ENCODE measurements at places on chromosomes 11 and 22.

DNA sequence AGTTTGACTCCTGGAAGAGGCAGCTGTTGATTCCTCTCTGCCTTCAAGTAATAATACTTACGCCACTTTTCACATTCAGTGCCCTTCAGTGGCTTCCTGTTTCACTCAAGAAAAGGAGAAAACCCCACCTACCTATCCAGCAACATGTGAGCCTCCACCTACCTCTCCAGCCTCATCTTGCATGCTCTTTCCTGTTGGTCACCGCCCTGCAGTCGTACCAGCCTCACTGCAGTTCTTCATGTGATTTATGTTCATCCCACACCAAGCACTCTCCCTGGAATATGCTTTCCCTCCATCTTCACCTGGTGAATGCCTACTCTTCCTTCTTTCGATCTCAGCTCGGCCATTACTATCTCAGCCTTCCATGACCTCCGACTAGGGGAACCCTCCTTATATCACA, 21.8 kb upstream of the YWHAH start:
- no peak for DNase-seq

GRCh38 chr11:79179087-79179486, 261.7 kb downstream of the TENM4 start:
- no peak for DNase-seq

GRCh38 chr22:31081963-31082605, 966 bp downstream of the SMTN start:
- DNase-seq: no peak

GRCh38 chr11:26891501-26891900, 102.4 kb upstream of the FIBIN start:
- no peak for DNase-seq

DNA sequence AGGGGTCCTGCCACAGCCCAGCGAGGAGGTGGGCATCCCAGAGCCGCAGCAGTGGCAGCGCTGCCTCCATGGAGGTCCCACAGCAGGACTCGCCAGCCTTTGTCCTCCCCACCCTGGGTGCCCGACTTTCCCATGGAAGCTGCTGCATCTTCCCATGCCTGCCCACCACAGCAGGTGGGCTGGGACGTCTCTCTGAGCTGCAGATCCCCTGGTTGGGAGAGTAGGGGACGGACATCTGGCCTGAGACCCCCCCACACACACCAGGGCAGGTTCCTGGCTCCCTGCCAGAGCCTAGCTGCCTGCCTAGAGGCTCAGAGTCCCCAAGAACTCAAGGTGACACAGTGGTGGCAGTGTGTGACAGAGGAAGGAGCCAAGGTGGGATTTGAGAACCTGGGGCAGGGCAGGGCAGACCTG, 21.5 kb upstream of the PRR5 start:
- no peak for DNase-seq

DNA sequence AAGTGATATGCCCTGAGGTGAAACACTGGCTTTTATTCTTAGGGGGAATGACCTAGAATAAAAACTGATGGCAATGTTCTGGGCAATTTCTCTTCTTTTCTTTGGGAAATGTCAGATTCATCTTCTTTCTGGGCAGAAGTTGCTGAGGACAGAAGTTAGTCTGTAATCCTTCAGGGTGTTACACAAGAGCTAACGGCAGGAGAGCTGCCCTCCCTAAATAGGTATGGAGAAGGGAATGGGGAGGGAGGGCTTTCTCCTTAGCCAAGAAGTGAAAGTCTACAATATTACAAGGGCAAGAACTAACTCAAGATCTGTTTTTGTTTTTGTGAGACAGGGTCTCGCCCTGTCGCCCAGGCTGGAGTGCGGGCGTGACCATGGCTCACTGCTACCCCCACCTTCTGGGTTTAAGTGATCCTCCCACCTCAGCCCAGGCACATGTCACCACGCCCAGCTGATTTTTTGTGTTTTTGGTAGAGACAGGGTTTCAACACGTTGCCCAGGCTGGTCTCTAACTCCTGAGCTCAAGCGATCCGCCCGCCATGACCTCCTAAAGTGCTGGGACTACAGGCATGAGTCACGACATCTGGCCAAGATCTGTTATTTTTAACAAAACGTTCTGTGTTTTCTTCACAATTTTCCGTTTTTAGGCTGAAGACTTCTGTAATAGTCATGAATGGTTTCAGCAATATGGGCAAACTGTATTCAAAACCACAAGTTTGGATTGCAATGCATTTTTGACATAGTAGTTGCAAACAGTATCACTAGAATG, 7.2 kb downstream of the PIWIL4 start:
- no peak for DNase-seq

- DNase-seq: no peak
Measured at GRCh38 chr11:13784441-13784840, 116.0 kb downstream of the FAR1 start.

- DNase-seq: no peak
Measured at GRCh38 chr22:46638601-46639431, 18.6 kb downstream of the GRAMD4 start.

GRCh38 chr11:7081441-7081840, 7.4 kb upstream of the RBMXL2 start:
- DNase-seq: no peak

GRCh38 chr11:101686514-101686913, 102.7 kb upstream of the TRPC6 start:
- no peak for DNase-seq

GRCh38 chr11:84607975-84608836, 1018.9 kb downstream of the DLG2 start:
- no peak for DNase-seq

GRCh38 chr11:46356924-46357482, 9.7 kb downstream of the DGKZ start:
- no peak for DNase-seq

GRCh38 chr11:129323896-129324502, 51.6 kb upstream of the BARX2 start:
- no peak for DNase-seq

DNA sequence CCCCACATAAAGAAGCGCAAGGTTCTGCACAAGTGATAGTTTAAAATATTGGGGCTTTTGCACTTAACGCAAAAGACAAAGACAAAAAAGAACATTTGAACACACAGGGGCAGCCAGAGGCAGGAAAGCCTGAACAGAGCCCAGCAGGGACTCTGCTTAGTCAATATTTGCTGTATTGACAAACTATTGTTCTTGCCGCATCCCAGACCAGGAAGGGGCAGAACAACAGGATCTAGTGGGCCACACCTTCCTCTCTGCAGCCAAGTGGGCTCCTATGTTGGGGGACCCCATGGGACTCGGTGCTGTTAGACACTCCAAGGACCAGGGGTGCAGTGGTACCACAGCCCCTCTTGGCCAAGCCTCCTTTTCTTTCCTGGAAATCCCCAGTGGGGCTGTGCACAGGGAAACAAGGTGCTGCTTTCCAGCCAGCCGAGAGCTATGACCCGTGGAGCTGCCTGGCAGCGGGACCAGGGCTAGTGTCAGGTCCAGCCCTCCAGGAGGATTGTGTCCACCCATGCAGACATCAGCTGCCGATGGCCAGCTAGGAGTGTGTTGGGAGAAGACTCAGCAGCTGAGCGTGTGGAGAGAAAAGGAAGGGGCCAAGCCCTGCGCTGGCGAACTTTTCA, 43.3 kb upstream of the ANO1 start:
- DNase-seq: no peak

DNA sequence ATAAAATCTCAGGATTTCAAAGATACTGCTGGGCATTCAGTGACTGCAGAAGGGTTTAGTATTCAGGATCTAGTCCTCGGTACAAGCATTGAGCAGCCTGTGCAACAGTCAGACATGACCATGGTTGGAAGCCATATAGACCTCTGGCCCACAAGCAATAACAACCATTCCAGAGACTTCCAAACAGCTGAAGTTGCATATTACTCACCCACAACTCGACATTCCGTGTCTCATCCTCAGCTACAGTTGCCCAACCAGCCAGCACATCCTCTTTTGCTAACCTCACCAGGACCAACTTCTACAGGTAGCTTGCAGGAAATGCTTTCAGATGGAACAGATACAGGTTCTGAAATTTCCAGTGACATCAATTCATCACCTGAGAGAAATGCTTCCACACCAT, 156.8 kb downstream of the C11orf91 start:
- no peak for DNase-seq

- no peak for DNase-seq
Measured at GRCh38 chr11:43145653-43146052, 166.1 kb upstream of the API5 start.

GRCh38 chr11:17273668-17274282, 2.8 kb upstream of the NUCB2 start:
- DNase-seq: no peak

GRCh38 chr11:117572129-117572528, 224.9 kb downstream of the DSCAML1 start:
- DNase-seq: no peak

DNA sequence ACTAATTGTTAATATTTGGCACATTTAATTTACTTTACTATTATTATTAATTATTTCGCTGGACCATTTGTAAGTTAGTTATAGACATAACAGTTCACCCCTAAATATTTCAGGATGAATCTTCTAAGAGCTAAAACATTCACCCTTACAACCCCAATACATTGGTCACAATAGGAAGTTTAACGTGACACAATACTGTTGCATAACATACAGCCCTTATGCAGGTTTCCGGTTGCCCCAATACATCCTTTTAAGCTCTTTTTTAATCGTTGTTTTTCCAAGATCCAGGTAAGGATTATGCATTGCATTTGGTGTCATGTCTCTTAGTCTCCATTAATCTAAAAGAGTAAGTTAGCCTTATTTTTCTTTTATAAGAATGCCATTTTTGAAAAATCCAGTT, 71.2 kb downstream of the HSD17B12 start:
- no peak for DNase-seq

DNA sequence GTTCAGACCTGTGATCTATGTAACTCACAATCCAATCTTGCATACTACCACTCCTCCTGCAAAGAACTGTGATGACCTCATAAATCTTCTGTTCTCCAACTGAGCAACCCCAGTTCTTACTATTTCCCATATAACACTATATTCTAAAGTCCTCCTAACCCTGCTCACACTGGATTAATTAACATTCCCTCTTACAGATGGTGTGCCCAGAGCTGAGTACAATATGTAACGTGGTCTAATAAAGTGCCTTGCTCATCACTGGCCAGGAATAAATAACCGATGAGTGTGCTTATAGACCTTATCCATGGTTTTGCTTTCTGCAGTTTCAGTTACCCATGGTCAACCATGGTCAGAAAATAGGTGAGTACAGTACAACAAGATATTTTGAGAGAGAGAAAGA, 28.6 kb downstream of the PRCP start:
- no peak for DNase-seq

DNA sequence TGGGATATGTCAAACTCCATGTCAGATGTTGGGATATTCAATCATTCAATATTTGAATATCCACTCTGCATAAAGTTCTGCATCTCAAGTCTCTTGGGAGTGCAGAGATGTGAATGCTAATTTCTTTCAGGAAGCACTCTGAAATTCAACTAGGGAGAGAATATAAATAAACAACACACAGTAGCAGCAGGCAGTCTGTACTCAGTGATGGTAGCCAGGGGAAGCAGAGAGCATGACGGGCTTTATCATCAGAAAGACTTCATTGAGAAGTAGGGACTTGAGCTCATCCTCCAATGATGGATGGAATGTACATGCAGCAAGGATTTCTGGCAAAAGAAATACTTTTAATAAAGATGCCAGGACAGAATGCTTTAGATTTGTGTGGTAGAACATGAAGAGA, 9.8 kb upstream of the TEAD1 start:
- DNase-seq: no peak

GRCh38 chr11:131385763-131386390, 15.5 kb downstream of the NTM start:
- DNase-seq: no peak

DNA sequence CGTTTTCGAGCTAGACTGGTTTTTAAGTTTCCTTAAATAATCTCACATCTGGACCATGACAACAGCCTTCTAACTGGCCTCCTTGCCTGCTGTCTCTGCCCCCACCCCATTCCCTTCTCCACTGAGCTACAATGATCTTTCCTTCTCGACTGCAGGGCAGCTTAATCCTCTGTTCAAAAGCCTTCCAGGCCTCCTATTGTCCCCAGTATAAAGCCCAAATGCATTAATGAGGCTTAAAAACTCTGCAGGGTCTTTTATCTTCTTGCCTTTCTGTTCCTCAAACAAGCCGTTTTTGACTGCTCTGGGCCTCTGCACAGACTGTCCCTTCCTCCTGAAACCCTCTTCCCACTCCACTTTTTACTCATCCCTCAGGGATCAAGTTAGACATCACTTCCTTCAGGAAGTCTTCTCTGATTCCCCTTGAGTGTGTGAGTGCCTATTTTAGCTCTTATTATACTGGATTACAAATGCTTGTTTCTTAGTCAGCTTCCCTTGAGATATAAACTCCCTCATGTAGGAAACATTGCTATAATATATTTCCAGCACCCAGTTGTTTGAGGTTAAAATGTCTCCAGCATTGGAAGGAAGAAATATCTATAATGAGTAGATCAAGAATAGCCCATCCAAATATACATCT, 23.6 kb upstream of the PAMR1 start:
- no peak for DNase-seq

DNA sequence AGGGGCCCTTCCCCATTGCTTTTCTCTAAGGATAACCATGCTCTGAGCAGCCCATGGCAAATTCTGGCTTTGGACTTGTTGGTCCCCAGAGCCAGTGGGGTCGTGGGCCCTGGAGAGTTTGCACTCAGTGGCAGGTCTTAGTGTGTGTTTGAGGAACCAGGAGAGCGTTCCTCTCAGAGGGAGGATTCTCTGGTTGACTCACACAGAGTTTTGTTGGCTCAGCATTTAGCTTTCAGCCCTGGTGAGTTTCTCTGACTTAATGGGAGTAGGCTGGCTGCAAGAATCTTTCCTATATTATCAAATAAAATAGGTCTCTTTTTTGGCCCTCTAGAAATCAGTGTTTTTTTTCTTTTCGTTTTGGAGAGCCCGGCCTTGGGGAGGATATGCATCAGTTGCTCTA, 20.9 kb downstream of the ST14 start:
- DNase-seq: no peak

GRCh38 chr11:132114185-132114584, 743.8 kb downstream of the NTM start:
- DNase-seq: no peak

GRCh38 chr11:20011307-20011951, 148.8 kb downstream of the DBX1 start:
- no peak for DNase-seq

DNA sequence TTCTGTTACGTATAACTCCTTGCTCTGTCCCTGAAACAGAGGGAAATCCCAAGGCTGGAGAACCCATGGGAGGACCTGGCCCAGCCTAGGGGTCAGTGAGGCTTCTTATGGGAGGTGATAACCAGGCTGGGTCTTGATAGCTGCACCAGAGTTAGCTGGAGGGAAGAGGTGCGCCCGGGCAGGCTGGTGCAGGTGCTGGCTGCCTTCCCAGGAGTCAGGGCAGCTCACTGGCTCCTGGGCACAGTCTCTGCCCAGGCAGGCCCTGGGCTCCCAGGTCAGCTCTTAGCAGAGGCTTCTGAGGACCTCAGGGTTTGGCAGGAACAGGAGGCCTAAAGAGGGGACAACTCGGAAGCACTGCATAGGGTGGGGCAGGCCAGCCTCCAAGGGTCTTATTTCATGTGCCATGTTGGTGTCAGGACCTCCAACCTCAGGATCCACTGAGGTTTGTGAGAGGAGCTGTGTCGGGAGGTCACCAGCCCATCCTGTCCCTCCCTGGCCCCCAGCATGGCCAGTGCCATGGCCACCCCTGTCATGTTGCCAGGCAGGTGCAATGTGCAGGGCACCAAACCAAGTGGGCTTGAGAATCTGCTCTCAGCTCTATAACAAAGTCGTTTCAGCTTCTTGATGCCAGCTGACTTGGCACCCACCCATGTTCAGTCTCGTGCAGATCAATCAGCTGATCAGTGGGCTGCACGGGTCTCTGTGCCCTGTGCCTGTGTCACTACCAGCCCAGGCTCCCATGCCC, 20.5 kb upstream of the CELSR1 start:
- no peak for DNase-seq
